ENCODE measurements at places on chromosomes 3 and 15.

DNA sequence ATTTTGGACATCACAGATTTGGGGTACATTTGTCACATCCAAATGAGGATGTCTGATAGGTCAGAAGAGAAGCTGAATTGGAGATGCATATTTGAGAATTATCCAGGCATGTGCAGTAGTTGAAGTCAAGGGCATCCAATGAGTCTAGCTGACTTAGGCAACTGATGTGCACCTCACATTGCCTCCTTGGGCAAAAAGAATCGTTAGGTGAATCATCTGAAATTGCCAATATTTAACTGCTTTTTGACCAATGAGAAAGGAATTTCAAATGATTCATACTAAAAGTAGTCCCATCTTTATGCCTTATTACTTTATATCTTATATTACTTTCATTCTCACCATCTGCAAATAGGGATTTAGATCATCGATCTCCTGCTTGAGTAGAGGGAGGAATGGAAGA lies 117.7 kb downstream of the CD47 start:
- DNase-seq = no peak

GRCh38 chr15:29784413-29784812 lies 37.9 kb downstream of the TJP1 start:
- DNase-seq = no peak

DNA sequence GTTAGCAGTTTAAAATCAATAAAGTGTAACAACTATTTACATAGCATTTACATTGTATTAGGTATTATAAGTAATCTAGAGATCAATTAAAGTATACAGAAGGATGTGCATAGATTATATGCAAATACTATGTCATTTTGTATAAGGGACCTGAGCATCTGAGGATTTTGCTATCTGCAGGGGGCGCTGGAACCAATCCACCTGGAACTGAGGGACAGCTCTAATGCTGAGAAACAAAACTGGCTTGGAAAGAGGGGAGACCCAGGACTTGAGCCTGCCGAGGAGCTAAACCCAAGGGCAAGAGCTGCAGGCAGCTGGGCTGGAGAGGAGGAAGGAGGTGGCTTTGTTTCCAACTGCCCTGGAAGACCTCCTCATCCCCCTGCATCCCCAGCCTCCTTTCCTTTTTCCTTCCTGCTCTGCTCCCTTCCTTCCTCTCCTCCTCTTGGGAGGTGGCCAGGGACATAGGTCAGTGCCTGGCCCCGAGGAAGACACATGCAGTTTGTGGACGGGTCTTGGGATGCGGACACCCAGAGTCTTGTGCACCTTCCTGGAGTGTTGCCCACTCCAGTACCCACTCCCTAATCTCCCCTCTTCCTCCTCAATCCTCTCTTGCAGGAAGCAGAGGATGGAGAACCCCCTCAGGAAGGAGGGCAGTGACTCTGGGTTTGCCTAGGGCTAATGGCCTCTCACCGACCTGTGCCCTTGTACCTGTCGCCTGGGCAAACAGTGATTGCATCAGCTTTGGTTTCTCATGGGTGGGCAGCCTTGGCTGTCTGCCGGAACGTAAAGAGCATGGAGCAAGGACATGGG lies 825 bp upstream of the RTP3 start:
- no peak for DNase-seq

DNA sequence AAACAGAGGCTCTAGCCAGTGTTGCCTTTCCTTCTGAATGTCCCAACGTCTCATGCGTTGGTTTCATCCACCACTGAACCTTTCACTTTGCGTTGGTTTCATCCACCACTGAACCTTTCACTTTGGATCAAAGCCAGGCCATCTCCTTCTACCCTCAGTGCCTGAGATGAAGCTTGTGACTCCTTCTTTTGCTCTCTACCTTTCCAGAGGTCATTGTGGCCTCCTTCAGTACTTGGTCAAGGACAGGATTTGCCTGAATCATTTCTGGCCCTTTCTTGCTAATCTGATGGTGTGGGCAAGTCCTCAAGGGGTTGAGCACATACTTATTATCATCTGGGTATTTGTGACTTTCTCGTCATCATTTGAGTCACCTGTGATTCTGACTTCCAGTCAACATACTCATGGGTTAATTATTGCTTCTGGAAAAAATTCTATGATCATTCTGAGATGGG lies 50.0 kb downstream of the SELENOT start:
- DNase-seq = no peak

- no peak for DNase-seq
These were observed 1015.9 kb downstream of the OTOL1 start for GRCh38 chr3:162512488-162512887.

GRCh38 chr3:76122007-76122406 lies 336.7 kb upstream of the ZNF717 start:
- no peak for DNase-seq

DNA sequence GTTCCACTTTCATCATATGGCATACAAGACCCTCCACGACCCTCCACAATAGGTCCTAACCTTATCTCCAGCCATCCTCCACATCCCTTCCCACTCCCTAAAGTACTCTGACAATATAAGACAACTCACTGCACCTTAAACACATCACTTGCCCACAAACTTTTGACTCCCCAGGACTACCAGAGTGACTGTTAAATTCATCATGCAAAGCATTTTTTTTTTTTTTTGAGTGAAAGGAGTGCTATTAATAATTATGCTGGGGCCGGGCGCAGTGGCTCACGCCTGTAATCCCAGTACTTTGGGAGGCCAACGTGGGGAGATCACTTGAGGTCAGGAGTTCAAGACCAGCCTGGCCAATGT lies 55.8 kb downstream of the OSBPL10 start:
- no peak for DNase-seq

GRCh38 chr3:127979473-127979872 lies 64.4 kb downstream of the KBTBD12 start:
- no peak for DNase-seq

DNA sequence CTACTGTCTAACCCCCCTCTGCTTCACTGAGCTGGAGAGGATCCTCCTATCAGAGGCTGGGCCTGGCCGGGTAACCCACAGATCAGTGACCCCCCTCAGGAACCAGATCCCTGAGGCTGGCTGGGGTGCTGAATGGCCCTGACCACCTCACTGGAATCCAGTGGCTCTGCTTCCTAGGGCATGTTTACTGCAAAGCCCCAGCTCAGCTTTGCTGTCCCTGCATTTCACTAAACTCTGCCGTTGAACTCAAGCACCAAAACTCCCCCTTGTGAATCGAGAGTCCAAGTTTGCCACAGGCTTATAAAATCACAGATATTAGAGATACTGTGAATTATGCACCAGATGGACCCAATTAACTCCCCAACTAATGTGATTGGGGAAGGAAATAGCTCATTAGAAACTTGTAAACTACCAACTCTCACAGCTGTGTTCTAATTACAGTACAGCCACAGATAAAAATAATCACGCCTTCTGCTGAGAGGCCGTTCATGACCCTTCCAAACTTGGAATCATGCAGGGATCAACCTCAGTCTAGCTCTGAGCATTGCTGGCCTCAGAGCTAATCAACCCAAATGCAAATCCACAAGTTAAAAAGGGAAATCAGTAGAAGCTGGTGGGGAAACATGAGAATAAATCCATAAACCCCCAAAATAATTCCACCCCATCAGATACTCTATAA lies 47.0 kb downstream of the OCA2 start:
- DNase-seq = no peak

DNA sequence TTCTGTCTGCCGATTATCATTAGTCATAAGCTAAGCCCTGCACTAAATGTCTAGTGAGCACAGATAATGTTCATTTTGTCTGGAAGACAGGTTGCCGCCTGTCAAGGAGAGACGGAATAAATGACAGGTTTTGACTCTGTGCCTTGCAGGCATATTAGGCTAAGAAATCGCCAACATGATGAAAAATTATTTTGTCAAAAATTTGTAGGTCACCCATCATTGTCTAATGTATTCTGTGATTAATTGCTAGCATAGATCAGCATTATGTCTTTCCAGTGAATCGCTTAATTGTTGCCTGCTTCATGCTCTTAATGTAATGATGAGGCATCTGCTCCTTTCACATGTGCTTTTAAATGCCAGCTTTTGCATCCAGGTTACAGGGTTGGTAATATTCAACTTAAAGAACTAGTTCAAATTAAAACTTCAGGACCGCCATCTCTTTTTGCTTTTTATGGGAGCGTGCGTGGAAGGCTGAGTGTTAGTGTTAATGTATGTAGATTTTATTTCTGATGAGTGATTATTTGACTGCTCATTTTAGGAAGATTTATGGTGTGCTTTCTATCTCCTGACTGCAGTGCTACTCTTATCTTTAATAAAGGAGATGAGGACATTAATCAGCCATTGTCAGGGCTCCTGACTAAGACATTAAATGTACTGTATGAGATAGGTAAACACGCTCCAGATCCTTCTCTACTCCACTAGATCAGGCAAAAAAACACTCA lies 120.8 kb upstream of the MEIS2 start:
- DNase-seq = peak; percentile 88

DNA sequence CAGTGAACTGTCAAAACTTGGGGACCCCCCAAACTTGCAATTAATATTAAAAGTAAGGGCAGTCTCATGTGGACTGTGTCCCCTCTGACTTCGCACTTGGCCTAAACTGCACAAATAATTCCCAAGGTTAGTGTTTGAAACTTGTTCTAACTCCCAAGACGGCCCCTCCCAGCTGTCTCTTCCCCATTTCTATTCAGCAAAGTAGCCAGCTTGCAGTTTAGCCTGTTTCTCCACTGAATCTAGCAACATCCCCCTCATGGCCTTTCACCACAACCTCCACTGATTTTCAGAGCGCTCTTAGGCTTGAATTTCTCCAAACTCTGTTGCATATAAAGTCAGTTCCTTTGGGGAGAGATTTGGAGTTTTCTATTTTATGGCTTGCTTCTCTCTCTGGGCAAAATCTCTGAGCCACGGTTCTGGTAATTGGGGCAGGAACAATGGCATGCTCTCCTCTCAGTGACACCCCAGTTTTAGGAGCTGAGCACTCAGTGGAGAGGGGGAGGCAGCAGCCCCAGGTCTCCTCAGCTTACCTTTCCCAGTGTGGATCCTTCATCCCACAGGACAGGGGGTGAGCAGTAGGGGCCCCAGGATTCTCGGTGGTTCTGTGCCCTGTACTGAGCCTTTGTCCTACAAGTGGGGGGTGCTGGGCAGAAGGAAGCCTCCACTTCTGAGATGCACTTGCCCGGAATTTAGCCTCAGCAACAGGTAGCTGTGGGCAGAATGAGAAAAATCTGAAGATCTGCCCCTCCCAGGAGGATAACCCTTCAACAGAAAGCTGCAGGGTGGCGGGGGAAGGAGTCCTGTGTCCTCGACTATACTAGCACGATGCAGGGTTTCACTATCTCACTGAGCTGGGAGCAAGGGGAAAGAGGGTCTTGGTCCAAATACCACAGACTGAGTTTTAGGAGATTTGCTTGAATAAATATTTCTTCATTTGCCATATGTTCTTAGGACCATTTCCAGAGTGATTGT lies 39.3 kb upstream of the GATA2 start:
- DNase-seq = no peak

- DNase-seq = no peak
These were observed 9.5 kb downstream of the CA12 start for GRCh38 chr15:63372018-63372705.

- DNase-seq = no peak
These were observed at the start of gene GCSAM for GRCh38 chr3:112132975-112133448. Gene GCSAM (minus strand): TSS chr3:112133248. CDS start chr3:112133120, 128 bp downstream.

DNA sequence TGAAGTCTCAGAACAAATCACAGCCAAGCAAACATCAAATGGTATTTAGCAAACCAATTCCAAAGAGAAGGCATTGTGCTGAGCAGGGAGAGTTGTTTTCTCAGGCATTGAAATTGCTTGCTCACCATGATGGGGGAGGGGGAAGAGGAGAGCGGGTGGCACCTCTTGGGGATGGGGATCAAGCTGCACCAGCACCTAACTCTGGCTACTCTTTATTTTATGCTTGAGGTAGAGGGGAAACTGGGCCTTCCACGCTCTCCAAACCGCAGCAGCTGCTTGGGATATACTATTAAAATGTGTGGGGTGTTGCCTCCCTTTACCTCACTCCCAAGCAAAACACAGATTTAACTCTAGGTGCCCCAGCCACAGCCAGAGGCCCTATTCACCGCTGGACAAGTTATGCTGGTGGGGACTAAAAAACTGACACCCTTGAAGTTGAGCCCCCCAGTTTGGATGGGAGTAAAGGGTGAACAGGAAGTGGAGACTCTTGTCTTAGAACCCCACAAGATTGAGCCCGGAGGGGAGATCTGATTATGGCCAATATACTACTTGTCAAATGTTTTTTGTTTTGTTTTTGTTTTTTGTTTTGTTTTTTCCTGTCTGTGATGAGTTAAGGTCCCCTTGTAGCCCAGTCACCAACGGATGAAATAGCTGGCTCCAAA lies 5.0 kb upstream of the FOXB1 start:
- DNase-seq = peak; percentile 50

DNA sequence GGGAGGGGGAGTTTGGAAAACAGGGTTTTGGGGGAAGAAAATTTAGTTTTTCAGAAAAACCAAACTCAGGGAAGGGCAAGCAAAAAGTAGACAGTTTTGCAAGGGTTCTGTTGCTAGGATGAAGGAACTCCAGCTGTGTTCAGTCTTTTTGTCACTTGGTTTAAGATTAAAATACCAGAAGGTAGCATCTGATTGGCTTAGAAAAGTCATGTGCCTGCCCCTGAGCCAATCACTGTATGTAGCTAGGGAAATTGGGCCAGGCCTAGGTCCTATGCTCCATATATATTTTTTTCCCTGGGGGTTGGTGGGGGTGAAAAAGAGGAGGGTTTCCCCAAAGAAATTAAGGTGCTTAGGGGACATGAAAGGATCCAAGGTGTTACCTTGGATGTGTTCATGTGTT lies 24.3 kb downstream of the CLDN11 start:
- no peak for DNase-seq

DNA sequence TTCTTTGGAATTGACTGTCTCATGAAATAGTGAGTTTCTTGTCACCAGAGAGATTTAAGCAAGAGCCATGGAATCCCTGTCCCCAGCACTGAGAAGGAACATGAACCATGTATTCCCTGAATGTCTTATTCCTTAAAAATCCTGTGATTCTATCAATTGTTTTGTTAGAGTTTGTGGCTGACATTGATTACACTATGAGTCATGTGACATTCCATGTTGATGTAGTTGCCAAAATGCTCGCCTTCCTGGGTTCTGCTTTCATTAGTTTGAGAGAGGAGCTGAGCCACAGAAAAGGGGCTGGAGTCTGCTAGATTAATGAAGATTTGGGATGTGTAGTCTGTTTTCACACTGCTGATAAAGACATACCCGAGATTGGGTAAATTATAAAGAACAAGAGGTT lies 294.9 kb upstream of the CTDSPL start:
- DNase-seq = no peak

GRCh38 chr3:32575451-32576113 lies 4.9 kb upstream of the DYNC1LI1 start:
- no peak for DNase-seq

Data from NCI-H1417 treated with DMSO at 0.1 percent for 48 hours (cell line).